BE2C (cell line): ENCODE measurements at places on chromosomes 11 and 22.

GRCh38 chr11:86175191-86175590 is 69.4 kb upstream of the EED start:
- DNase-seq, result no peak

- DNase-seq, result no peak
These were observed 17.4 kb downstream of the ARHGAP1 start for GRCh38 chr11:46682773-46683752.

GRCh38 chr22:41417622-41418390 is 28.8 kb downstream of the TOB2 start:
- DNase-seq, result no peak

- DNase-seq, result peak; percentile 84
These were observed 4.7 kb downstream of the TPST2 start for GRCh38 chr22:26585104-26585790.

DNA sequence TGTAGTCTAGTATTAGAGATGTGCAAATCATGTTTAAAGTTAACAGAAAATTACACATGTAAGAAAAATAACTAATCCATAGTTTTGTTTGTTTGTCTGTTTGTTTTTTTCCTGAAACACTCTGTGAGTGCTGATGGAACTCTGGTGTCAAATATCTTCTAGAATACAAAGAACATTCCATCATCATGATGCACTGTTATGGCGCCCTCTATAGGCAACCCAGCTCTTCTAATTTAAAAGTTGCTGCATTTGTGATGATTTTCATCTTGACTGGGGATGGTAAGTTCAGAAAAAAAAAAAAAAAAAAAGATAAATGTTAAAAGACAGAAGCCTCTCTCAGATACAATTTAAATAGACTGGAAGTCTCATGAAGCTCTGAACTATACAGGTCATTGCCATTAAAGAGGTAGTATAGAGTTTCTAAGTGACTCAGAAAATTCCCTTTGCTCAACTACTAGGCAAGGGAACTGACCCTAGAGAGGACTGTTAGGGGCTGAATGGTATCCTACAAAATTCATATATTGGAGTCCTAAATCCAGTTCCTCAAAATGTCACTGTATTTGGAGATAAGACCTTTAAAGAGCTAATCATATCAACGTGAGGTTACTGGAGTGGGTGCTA is 597.2 kb upstream of the ANO3 start:
- DNase-seq, result no peak

GRCh38 chr11:121048464-121049233 is 24.7 kb downstream of the TBCEL start:
- DNase-seq, result no peak

DNA sequence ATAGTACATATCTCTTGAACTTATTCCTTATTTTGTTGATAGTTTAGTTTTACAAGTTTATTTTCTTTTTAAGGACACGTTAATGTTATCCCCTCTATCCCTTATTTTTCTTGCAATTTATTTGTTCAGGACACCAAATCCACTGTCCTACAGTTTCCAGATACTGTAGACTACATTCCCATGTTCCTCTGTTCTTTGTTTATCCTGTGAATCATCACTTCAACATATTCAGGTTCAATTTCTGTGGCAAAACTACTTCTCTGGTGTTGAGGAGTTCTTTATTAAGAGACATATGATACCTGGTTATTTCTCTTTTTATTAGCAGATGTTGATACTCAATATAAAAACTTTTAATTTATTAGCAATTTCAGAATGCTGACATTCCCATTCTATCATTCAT is 72.8 kb upstream of the CLNS1A start:
- DNase-seq, result no peak

- DNase-seq, result no peak
These were observed 416.7 kb upstream of the CHORDC1 start for GRCh38 chr11:90639461-90639993.

GRCh38 chr11:2521081-2521732 is 76.4 kb downstream of the KCNQ1 start:
- DNase-seq, result peak; percentile 1

GRCh38 chr11:33564856-33565453 is 135.7 kb downstream of the C11orf91 start:
- no peak for DNase-seq

- no peak for DNase-seq
These were observed 1.0 kb downstream of the SSTR3 start for GRCh38 chr22:37211075-37211865.

DNA sequence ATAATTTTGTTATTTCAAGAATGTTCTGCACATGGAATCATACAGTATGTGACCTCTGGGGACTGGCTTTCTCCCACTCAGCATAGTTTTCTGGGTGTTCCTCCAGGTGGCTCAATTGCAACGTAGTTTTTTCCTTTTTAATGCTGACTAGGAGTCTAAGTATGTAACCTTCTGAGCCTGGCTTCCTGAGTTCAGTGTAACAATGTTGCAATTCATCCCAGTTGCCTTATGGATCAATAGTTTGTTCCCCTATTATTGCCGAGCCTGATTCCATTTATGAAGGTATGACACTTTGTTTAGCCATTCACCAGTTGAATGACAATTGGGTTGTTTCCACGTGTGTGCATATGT is 128.3 kb downstream of the CRYBB2 start:
- DNase-seq, result no peak

DNA sequence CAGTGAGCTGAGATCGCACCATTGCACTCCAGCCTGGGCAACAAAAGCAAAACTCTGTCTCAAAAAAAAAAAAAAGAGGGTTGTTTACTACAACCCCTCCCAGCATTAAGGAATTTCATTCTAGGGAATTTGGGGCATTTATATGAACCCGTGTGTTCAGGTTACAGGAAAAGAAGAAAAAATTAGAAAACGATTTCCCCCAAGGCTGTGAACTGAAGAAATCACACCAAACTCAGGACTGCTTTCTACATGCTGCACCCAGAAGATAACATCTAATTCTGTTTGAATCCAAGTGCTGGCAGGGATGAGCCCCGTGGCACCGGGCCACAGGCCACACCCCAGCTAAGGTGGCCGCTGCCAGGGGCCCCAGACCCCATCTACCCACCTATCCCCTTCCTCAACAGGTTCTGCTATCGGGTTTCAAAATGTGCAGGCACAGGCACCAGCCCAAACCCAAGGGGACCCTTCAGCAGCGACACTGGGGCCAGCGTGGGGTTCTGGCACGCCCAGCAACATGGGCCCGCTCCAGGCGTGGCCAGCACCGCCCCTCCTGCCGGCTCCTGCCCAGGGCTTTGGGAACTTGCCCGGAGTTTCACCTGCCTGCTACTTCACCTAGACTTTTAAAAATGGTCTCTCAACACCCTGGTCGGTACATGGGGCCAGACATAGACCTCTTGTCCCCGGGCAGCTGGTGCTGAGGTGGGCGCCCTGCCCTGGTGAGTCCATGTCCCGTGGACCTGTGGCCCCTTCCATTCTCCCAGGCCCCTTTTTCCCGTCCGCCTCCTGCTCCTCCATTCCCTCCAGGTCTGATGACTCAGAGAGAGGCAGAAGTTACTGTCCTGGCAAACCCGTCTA is 11.8 kb downstream of the CELSR1 start:
- DNase-seq, result no peak

DNA sequence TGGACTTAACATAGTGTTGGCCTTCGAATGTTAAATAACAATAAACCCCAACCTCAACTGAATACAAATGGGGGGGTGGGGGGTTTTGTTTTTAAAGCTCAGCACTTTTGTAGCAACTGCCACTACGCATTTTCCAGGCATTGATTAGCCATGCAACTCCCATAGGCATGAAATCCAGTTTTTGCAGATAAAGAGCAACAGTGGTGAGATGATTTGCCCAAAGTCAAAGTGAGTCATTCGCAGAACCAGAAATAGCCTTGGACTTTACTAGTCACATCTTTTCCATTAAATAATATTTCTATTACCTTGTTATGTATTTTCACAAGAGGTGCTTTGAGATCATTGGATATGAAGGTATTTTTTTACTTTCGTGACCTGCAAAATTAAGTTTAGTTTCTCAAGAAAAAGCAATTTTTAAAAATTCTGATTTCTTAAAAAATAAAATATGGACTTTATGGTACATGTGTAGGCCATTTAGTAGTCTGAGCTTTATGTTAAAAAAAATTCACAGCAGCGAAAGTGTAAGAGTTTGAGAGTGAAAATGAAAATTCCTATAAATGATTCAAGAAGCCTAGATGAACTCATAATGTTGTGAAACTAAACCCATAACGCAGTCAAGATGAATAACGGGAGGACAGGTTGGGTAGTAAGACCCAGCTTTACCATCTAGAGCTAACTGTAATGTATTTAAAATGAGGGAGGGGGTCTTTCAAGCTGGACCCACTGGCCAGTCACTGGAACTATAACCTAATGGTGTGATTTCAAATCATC is 1.9 kb upstream of the PHF21A start:
- no peak for DNase-seq

GRCh38 chr11:34259087-34259486 is 98.7 kb downstream of the ABTB2 start:
- DNase-seq, result peak; percentile 14

DNA sequence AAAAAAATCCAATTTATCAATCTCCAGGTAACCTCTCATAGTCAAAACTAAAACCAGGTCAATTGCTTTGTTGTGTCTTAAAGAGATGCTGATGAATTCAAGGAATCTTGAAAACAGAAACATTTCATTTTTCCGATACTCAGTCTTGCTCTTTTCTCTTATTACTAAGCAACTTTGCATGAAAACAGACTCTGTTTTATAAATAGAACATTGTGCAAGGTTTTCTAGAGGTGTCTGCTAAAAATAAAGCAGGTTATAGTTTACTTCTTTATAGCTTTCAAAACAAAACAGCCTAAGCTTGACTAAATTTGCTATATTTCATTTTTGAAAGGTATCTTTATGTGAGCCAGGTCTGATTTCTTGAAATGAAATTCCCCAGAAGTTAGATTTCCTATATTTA is 109.3 kb downstream of the ARL14EP start:
- DNase-seq, result no peak

DNA sequence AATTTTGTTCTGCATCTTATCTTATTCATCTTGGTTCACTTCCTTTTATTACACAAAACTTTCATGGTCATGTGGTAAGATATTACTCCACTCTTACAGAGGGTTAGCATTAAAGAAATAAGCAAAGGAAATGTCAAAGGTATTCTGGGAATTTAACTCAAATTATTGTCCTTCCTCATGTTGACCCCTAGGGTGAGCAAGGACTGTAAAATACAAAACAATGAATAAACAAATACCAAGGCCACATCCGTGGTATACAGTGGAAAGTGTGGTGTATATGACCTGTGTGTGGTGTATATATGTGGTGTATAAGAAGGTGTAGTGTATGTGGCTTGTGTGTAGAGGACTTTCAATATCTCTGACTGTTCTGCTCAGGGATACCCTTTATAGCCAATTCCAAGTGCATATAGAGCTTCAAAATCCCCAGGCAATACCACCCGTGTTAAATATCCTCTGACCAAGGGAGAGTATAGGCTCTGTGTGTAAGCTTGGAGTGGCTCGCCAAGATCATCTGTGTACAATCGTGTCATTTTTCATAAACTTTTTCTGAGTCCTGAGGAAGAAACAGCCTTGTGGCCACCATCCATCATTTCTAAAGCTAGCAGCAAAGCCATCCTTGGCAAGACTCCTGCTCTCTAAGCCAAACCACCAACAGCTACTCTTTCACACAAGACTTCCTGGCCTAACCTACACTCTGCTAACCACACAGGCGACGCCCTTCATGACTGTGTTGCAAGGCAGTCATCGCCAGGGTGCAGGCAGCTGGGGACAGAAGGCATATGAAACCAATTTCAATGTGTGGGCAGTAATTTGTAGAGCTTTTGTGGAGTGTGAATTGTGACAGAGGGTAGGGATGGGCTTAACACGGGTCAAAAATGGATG is 548.0 kb downstream of the ETS1 start:
- DNase-seq, result no peak

GRCh38 chr11:100203789-100204188 is 483.3 kb upstream of the ARHGAP42 start:
- DNase-seq, result no peak

DNA sequence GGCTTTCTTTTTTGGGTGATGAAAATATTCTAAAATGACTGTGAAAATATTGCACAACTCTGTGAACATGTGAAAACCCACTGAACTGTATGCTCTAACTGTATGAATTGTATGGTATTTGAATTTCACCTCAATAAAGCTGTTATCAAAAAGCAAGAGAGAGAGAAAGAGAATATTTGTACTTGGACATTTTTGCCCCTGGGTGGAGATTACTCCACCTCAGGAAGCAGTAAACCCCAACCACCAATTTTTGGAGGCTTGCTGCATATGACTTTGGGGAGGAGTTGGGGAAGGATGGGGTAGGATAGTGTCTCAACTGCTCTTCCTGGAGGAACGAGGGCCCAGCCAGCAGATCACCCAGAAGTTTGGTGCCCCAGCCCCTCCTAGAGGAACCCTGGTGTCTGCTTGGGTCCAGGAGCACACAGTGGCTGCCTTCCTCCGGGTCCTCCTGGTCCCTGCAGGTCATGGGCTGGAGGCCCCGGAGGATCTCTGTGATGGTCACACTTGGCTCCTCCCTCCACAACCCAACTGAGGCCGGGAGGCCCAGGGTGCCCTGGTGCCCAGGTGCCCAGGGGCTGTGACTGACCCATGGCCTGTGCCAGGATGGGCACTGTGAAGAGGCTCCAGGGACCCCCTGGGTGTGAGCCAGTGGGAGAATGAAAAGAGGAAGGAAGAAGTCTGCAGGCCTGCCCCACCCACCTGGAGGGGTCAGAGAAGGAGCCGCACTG is 15.3 kb upstream of the PICK1 start:
- no peak for DNase-seq

- DNase-seq, result no peak
These were observed 25.4 kb downstream of the APIP start for GRCh38 chr11:34890812-34891211.

DNA sequence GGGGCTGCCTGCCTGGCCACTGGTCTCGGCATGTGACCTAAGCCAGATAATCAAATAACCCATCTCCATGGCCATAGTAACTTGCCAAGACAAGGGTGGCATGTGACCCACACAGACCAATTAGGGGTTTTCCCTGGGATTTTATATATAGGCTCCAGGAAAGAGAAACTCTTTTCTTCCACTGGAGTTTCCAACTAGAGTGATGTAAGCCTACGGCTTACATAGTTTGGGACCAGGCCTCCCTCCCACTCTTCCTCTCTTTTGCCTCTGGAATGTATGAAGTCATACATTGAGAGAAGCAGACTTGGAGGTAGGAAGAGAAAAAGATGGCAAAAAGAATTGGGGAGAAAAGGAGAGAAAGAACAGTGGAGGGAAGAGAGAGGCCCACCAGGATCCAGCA is 84.6 kb upstream of the LDLRAD3 start:
- DNase-seq, result no peak

GRCh38 chr22:34917239-34917638 is 148.7 kb upstream of the ISX start:
- DNase-seq, result no peak

DNA sequence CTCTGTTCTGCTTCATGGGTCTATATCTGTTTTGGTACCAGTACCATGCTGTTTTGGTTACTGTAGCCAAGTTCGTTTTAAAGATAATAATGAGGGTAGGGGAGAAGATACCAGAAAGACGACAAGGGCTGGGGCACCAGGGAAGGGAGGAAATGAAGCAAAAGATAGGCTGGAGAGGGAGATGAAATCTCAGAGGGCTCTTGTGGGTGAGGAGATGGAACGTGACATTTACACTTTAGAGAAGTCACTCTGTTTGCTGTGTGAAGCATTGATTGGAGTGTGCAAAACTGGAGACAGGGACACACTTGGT is 33.5 kb downstream of the OR4D9 start:
- no peak for DNase-seq

GRCh38 chr11:74949753-74950137 is 679 bp downstream of the SPCS2 start:
- DNase-seq, result no peak

GRCh38 chr11:123072762-123073161 is 10.8 kb upstream of the HSPA8 start:
- no peak for DNase-seq
